ENCODE measurements at places on chromosomes 6 and 20. TPM values are rescaled to one million over a fixed set of nuclear protein-coding genes. Genes with fewer than 3 reads are reported as not detected.

Gene SGK2
- polyA plus RNA-seq: 16.5 TPM

Gene FOXS1
- polyA plus RNA-seq: 0.16 TPM

Gene PRKN
- 0.41 TPM for polyA plus RNA-seq

Gene TTK
- not detected for polyA plus RNA-seq

Gene TSBP1
- polyA plus RNA-seq: not detected

Gene RPP21
- 64.3 TPM for polyA plus RNA-seq

Gene MAP3K7
- polyA plus RNA-seq: 14.5 TPM

Gene TEAD3
- polyA plus RNA-seq: 16.0 TPM

Gene DLK2
- polyA plus RNA-seq: 0.45 TPM

Gene FAM83C
- polyA plus RNA-seq: 0.03 TPM

Gene SYCP2L
- polyA plus RNA-seq: 0.18 TPM

Gene ELOVL4
- 0.25 TPM for polyA plus RNA-seq

Gene UBD
- polyA plus RNA-seq: 0.67 TPM

Gene SRF
- 57.9 TPM for polyA plus RNA-seq

Gene DST
- polyA plus RNA-seq: 91.7 TPM

Gene GMPR
- polyA plus RNA-seq: 7.7 TPM

Gene LHFPL5
- polyA plus RNA-seq: 1.1 TPM

Gene RGL2
- 33.1 TPM for polyA plus RNA-seq

Gene VPS16
- 34.2 TPM for polyA plus RNA-seq

Gene BPI
- polyA plus RNA-seq: 3.5 TPM

Gene PPP1R16B
- polyA plus RNA-seq: 9.0 TPM

Gene PGM3
- 22.6 TPM for polyA plus RNA-seq
